Activated T-cell treated with anti-CD3 and anti-CD28 coated beads, Interleukin-2, amount 50 U/mL, for 4 hours (primary cell): ENCODE measurements at places on chromosomes 13 and 19.
A peak's percentile ranks its signal among the peaks of the same experiment; 100 is the strongest.

DNA sequence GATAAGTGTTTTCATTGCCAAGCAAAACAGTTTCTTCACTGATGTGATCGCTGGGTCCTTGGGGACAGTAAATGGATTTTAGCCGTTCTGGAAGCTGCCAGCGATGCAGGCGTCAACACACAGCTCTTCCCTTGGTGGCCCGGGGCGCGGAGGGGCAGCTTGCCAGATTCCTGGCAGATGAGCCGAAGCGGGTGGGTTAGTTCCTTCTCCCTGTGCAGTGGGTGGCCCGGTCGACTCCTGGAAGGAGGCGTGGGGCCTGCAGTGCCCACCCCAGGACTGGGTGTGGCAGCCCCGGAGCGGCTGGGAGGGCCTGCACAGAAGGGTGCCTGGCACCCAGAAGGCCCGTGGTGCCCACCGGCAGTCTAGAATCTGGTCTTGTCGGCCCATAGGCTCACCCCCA, 69.0 kb downstream of the KDM4B start:
- DNase-seq: no peak

- no peak for DNase-seq
Observed at GRCh38 chr13:77810430-77810829, 108.2 kb downstream of the EDNRB start.

- peak; percentile 55 for DNase-seq
Observed at GRCh38 chr13:99980201-99980823, 1.3 kb upstream of the ZIC2 start.

DNA sequence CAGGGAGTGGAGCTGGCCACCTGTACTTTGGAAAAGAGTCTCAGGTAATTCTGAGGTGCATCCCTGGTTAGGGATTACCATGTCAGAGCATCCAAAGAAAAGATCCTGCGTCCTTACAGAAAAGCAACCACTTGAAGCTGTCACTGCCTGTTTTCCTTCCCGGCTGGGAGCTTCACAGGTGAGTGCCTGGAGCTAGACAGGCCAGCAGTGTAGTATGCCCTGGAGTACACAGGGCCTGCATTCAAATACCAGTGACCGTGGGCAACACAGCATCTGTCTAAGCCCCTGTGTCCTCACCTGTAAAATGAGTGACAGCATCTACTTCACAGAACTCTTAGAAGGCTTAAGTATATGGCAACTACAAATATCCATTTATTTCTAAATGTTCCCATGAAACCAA, 29.0 kb downstream of the DZIP1 start:
- DNase-seq: no peak

DNA sequence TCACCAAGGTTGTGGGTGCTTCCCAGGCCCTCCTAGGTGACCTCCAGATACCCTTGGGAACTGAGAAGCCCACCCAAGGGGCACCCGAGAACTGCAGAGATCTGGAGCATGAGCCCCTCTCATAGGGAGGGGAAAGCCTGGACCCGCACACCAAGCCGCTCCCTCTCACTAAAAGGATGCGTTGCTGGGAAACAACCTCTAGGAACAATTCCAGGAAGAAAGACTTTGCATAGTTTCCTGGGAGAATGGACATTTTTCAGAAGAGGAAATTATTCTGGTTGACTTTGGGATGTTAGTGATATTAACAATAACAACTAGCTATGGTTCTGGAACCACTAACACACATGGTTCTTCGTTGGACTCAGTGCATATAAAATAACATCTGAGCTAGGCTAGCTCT, 64.6 kb downstream of the SLC7A1 start:
- DNase-seq: no peak

- DNase-seq: no peak
Observed at GRCh38 chr13:60288569-60288968, 108.5 kb upstream of the TDRD3 start.

DNA sequence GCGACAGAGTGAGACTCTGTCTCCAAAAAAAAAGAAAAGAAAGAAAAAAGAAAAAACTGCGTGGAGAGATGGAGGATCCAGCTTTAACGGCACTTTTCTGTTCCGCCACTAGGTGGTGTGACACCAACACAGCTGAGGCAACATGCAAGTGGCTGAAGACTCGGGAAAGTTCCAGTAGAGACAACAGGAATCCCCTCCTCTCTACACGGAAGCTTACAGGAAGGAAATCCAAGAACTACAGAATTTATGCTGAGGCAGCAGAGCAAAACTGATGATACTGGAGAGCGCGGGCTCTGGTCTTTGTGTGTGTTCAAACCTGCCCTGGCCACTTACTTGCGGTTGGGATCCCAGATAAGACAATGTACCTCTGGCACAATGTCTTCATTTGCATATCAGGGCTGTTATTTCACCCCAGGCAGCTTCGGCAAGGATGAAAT, 9.9 kb downstream of the RANBP3 start:
- DNase-seq: peak; percentile 51

GRCh38 chr13:73535341-73535740, 476.5 kb downstream of the KLF5 start:
- DNase-seq: no peak

GRCh38 chr19:33622809-33623511, 1.2 kb downstream of the CHST8 start:
- DNase-seq: no peak

- DNase-seq: no peak
Observed at GRCh38 chr13:76600081-76600480, 286.1 kb downstream of the KCTD12 start.

GRCh38 chr19:28350673-28351072, 862.3 kb downstream of the UQCRFS1 start:
- DNase-seq: no peak

- DNase-seq: no peak
Observed at GRCh38 chr19:38921420-38922274, 8.9 kb downstream of the SARS2 start.

DNA sequence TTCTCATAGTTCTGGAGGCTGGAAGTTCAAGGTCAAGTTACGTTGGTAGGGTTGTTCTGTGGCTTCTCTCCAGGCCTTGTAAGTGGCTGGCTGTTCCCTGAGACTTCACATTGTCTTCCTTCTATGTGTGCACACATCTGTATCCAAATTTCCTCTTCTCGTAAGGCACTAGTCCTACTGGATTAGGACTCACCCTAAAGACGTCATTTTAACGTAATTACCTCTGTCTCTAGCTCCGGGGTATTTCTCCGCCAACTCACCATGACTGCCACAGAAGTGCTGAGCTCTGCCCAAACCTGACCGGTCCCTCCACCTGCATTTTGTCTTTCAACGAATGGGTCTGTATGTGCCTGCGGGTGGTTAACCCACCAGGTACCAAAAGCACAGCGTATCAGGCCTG, 8.7 kb upstream of the SYDE1 start:
- DNase-seq: no peak

DNA sequence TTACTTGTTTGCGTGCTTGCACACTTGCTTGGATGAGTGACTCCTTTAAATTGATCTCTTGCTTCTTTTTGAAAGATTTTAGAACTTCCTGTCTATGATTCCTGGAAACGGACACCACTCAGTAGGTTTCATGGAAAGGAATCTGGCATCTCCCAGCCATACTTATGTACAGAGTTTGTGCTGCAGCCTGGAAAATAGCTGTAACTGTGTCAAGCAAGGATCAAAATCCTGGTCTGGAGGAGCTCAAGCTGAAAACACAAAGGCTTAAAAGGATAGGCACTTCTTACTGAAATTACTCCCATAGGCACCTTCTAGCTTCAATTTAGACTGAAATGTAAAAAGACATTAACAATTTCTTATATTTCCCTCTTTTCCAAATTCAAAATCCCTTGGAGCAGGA, 1.4 kb upstream of the FREM2 start:
- no peak for DNase-seq

- no peak for DNase-seq
Observed at GRCh38 chr19:524062-524674, 7.4 kb upstream of the CDC34 start.

DNA sequence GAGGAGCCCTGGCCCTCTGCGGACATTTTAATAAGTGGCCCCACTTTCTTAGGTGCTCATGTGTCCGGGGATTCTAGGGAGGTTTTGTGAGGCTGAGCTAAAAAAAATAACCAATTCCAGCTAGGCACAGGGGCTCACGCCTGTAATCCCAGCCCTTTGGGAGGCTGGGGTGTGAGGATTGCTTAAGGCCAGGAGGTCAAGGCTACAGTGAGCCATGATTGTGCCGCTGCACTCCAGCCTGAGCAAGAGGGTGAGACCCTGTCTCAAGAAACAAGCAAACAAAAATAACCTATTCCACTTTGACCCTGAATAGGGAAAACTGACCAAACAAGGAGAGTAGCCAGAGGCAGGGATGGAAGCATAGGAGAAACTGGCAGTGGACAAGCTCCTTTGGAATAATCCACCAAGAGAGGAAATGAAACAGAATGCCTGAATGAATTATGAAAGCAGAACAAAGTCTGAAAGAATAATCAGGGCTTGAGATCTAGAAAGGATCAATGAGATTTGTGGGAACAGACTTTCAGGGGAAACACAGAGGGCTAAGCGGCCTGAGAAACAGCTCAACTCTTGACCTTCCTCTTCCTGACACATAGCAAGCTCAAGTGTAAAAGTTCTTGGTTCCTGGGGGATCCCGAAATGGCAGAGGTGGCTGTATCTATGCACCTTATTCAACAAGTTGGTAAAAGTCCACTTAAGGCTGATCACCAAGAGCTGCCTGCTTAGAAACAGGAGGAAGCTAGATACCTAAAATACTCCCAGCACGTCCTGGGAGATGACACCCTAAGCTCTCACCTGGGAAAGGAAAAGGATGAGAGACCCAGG, 30.1 kb upstream of the FFAR2 start:
- no peak for DNase-seq

- no peak for DNase-seq
Observed at GRCh38 chr13:104015646-104016396, 949.6 kb upstream of the SLC10A2 start.

- DNase-seq: no peak
Observed at GRCh38 chr13:23722726-23723453, 152.7 kb downstream of the TNFRSF19 start.

DNA sequence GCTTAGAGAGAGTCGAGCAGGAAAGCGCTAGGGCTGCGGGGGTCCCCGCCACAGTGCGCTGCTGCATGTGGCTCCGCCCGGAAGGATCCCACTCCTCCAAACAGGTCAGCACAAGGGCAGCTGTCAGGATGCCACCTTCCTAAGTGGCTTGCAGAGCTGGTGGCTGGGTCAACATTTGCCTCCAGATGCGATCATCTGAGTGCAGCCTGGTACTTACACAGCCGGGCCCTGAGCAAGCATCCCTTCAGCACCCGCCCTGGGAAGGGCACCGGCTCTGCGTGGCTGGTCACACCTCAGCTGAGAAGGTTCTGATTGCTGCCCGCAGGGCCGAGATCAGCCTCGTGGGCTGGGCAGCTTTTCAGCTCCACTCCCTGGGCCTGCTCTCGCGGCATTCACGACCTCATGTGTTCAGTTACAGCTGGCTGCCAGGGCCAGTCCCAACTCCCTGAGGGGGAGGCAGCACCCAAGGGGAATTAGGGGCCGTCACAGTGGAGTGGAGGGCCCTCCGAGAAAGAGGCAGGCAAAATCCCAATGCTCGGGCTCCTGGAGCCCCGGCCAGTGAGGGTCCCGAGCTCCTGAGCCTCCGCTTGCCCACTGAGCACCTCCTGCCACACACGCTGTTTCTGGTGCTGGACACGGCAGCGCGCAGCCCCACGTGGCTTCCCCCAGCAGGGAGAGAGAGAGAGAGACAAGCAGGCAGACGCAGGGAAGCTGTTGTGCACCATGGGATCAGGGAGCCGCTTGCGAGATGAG, 26.8 kb downstream of the AP1M1 start:
- no peak for DNase-seq

DNA sequence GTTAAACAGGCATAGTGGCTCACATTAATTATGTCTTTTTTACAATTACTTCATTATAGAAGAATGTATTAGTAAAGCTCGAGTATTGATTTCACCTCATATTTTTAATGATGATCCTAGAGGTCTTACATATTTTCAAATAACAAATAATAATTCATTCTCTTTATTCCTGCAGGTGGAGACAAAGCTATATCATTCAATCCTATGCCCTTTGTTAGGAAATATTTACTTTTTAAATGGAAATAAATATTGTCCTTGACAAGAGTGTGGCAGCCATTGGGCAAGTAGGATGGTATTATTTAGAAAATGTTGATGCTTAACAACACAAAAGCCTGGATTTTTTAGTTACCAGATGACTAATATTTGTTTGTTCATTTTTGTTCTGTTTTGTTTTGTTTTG, 127.6 kb downstream of the COG6 start:
- DNase-seq: no peak

DNA sequence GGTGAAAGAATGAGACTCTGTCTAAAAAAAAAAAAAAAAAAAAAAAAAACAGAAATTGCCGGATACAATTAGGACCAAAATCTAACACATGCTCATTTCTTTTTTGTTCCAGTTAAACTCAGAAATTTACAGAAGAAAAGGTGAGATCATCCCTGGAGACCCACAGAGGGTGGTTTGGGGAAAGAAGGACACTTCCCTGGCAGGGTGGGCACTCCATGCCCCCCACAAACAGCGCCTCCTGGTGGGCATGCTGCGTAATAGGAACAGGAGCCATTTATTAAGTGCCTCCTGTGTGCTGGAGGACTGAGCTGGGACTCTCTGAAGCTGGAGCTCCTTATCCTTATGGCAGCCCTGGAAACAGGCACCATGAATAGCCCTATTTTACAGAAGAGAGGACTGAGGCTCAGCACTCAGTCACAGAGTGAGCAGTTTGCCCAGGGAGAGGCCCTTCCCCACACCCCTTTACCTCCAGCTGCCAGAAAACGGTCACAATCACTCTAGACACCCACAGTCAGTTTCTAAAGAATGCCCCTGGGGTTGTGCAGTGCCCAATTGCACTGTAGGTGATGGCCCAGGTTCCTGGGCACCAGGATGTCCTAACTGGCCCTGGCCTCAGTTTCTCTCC, 10.1 kb downstream of the C19orf38 start:
- no peak for DNase-seq
